Activated CD8-positive, alpha-beta T cell treated with anti-CD3 and anti-CD28 coated beads, Interleukin-2, amount 10 ng/mL, durations not matched to agents 7 days and 5 days (primary cell): ENCODE measurements at places on chromosomes 1 and 21. TPM values are rescaled to one million over a fixed set of nuclear protein-coding genes. Genes with fewer than 3 reads are reported as not detected.

Gene SLC22A15
- 0.60 TPM for total RNA-seq

GRCh38 chr1:228758447-228758846 lies 23.2 kb downstream of the RHOU start:
- DNase-seq = no peak

DNA sequence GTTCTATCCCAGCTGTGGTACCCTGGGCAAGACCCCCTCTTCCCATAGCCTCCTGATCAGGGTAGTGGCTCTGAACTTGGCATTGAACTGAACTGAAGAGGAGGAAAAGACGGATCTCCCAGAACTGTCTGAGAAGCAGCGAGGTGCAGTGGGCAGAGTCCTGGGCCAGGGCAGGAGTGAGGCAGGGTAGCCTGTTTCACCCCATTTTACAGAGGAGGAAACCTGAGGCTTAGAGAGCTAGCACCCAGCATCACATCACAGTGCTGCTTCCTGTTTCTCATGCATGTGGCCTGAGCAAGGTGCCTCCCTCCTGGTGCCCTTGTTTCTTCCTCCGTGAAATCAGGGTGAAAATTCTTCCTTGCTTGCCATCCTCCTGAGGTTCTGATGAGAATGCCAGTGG lies 17.1 kb downstream of the ZNF362 start:
- DNase-seq = no peak

GRCh38 chr1:63892632-63893395 lies 119.0 kb downstream of the ROR1 start:
- DNase-seq = no peak

GRCh38 chr1:31183126-31183525 lies 56.6 kb downstream of the NKAIN1 start:
- DNase-seq = no peak

Gene HFM1
- not detected for total RNA-seq
